Stimulated activated CD4-positive, alpha-beta T cell treated with anti-CD3 and anti-CD28 coated beads, Interleukin-12 subunit alpha, Interleukin-12 subunit beta, amount 100 ng/mL, for 48 hours (primary cell): ENCODE measurements at places on chromosomes 13 and 19.

- no peak for DNase-seq
These were observed 159.5 kb upstream of the SOX1 start for GRCh38 chr13:111907341-111907880.

DNA sequence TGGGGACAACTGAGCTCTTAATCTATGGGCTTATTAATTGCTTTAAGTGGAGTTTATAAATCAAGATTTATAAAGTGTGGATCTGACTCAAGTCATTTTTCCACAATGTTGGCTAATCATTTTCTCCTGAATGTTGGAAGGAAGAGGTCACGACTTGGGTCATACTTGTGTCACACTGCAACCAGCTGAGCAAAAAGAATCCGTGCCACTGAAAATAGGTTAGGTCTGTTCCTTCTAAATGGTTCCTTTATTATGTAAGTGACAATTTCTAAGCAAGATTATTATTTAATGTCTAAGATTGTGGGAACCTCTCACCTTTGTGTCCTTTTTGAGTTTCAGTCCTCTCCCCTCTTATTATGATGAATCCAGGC is 178.6 kb downstream of the SHISA2 start:
- DNase-seq = no peak

GRCh38 chr19:43489310-43489709 is 15.2 kb downstream of the PHLDB3 start:
- DNase-seq = no peak

- DNase-seq = no peak
These were observed 221.1 kb downstream of the DNAJC15 start for GRCh38 chr13:43244481-43244880.
